HCEC 1CT (cell line): ENCODE measurements at places on chromosomes 5 and 9.
A peak's percentile ranks its signal among the peaks of the same experiment; 100 is the strongest.

DNA sequence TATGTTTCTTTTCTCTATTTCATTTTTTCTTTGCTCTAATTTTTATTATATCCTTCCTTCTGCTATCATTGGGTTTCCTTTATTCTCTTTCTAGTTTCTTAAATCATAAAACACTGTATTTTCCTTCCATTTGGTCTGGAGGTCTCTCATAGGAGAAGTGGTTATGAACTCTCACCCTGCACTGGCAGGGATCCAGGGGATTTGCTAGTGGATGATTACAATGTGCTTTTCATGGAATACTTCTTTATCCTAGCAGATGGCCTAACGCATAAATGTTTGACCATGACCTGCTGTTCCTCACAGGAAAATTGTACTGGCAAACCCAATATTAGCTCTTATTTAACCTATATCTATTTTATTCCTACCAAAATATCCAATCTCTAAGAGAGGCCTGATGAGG is 31.5 kb upstream of the SGCD start:
- DNase-seq, result no peak

DNA sequence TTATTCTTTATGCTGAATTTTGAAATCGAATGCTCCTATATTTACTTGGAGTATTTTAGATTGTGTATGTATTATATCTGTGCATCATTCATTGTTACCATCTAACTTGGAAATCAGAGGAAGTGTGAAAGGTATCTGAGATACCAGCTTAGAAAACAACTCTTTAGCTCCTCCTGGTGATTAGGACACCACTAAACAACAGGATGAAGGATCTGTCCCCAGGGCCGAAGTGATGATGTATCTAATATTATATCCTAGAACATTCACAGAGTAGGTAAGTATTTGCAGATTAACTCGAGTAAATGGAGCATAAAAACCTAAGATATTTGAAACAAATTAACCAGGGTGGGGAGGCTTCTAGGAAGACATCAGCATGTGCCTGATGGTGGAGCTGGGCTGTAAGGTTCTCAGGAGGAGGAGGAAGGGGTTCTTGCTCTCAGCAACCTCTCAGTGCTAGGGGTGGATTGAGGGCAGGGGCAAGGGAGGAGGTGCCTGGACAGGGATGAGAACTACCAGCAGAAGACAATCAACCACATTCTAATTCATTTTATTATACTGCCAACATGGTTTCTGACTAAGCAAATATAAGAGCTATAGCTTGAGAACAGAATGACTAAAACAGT is 2.6 kb upstream of the NFIL3 start:
- DNase-seq, result peak; percentile 70

DNA sequence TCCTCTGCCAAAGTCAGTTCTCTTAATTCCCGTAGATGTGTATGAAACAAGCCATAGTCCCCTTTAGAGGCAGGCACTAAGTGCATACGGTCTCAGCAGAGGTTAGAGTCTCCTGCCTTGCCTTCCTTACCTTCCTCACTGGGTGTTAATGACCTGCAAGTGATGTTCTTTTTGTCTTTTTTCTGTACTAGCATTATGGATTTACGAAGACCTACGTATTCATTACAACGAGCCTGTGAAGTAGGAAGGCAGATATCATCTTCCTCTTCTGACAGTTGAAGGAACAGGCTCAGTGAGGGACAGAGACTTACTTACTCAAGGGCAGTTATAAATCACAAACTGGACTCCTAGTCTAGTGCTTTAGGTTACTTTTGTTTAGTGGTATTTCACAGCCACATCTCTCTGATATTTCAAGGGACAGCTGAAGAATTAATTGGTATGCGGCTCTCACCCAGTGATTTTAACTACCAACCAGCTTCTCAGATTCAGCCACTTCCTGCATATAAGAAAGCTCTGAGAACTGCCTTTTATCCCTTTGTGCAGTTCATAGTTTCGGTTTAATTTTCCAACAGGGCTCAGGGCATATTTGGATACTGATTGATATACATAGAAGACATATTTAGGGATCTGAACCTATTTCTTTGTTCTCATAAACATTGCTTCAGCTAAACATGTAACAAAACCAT is 85.1 kb upstream of the CKMT2 start:
- no peak for DNase-seq

- no peak for DNase-seq
Observed at GRCh38 chr5:168939887-168940544, 360.8 kb upstream of the PANK3 start.

DNA sequence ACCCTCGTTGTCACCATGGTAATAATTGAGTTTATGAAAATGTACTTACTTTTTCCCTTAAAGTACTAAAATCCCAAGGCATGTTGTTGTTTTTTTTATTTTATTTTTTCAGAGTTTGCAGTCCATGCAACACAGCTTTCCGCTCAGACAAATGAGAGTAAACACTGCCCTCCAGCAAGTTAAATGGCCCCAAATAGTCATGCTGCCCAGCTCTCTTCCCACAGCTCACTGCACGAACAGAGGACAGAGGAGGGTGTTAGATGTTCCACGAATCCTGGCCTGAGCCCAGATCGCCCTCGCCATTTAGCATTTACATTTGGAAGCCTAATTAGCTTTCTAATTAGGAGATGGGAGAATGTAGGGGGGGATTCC is 1.9 kb downstream of the NIM1K start:
- no peak for DNase-seq

DNA sequence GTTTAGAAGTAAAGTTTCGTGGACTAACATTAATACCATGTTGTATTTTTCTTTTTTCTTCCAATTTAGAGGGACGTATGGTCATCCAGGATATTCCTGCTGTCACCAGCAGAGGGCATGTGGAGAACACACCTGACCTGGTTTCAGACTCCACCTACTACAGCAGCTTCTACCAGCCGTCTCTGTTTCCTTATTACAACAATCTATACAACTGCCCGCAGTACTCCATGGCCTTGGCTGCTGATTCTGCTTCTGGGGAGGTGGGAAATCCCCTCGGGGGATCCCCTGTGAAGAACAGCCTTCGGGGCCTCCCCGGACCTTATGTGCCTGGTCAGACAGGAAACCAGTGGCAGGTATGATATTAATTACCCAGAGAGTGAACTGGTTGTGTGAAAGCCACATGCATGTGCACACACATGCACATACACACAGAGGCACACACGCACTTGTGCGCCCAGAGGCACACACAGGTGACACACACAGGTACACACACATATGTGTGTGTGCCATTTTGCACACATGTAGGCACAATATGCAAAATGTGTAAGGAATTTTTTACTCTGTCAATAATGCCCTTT is 52.4 kb downstream of the DMRT1 start:
- DNase-seq, result peak; percentile 64

- DNase-seq, result no peak
Observed at GRCh38 chr9:16930578-16930977, 60.1 kb upstream of the BNC2 start.

DNA sequence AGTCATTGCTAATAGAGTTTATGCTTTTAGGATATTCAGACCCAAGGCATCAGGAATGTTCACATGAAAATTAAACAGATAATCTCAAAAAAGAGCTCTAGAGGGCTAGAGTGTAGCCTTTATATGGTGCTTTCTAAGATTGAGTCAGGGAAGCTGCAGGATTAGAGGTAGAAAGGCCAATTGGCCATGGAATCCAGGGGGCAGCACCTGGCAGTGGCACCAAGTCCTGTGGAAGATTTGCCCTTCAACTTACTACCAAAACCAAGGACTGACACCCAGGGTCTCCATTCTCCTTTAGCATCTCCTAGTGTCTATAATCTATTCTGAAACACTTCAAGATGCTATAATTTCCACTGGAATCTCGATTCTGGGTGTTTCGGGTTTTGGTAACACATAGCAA is 112.4 kb downstream of the ACER2 start:
- DNase-seq, result no peak

DNA sequence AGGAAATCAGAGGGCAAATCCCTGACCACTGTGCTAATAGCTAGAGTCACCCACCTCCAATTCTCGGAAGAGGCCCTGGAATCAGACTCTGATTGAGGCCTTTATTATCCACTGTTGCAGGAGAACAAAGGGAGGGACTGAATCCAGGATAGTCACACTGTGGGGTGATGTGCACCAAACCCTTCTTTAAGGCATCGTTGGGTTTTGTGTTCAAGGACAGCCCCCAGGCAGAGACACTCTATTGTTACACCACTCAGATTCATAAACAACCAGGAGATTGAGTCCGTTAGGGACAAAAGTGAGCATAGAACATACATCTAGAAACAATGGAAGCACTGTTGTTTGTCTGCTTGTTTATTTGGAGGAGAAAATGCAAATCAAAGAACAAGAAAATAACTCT is 124.6 kb upstream of the TBCA start:
- no peak for DNase-seq

- no peak for DNase-seq
Observed at GRCh38 chr9:134995792-134996120, 78.0 kb upstream of the FCN1 start.

DNA sequence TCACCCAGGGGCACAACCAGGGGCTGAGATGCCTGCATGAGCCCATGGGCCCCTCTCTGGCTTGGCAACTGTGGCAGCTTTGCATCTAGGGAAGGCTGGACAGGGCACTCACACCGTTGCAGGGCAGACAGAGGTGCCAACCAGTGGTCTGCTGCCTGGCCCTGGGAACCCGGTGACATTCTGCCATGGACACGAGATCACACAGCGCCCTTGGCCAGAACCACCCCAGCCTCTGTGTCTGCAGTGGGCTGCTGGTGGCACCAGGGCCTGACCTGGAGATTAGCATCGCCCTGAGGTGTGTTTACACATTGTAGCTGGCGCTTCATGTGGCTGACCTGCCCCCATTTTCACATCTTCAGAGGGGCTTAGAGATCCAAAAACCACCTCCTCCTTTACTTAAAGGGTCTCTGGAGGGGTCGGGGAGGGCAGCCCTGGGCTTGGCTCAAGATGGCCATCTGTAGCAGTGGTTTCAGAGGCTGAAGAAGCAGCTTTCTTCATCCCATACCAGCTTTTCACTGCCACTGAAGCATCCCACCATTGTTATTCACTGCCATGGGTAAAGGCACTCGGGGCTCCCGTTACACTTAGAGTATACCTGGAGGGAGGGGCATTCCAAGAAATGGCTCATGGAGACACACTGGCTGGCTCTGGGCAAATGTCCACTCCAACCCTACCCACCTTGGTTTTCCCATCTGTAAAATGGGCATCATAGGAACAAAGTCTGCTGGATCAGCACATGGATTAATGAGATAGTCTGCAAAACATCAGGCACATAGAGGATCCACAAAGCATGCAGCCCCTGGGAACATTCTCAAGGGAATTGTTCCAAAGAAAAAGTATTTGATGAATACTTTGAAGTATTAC is 11.4 kb downstream of the DCANP1 start:
- DNase-seq, result no peak

DNA sequence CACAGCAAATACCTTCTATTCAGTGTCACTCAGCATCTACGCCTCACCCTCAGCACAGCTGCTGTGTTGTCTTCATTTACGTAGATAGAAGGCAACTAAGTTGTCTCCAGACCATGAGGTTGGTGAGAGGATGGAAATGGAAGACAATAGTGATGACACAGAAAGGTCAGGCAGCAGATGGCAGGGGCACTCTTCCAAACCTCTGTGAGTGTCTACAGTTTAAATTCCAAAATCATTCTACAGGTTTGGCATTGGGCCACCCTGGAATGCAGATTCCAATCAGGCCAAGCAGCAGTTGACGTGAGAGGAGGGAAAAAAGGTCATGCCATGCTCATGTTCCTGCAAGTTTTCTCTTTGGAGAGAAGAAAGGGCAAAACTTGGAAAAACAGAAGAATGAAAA is 68.7 kb upstream of the ADAMTSL1 start:
- DNase-seq, result peak; percentile 31

DNA sequence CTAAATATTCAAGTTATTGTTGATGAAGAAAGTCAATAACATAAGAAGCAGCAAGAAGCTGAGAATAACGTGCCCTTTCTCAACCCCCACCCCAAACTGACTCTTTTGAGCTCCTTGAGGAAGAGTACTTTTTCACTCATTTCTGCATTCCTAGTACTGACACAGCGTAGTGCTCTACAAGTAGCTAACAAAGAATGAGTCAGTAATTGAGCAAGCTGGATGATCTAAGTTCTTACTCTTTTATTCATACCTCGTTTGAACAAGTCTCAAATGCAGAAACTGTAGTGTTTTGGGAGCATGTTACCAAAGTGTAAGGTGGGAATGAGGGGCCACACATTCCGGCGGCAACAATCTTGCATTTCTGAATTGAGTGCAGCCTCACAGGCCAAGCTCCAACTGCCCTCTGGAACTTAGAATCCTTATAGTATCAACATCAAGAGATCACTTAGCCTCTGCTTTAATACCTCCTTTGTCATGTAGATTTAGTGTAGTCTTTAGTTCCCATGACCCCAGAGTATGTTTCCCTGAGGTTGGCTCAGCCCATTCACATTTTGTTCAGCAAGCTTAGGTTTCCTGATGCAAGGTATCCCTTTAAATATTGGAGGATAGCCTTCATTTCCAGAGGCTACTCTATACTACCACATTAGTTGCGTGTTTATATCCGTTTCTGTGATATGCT is 152.0 kb downstream of the PRR16 start:
- DNase-seq, result peak; percentile 92

GRCh38 chr5:10228288-10228687 is 21.4 kb downstream of the ATPSCKMT start:
- DNase-seq, result no peak

DNA sequence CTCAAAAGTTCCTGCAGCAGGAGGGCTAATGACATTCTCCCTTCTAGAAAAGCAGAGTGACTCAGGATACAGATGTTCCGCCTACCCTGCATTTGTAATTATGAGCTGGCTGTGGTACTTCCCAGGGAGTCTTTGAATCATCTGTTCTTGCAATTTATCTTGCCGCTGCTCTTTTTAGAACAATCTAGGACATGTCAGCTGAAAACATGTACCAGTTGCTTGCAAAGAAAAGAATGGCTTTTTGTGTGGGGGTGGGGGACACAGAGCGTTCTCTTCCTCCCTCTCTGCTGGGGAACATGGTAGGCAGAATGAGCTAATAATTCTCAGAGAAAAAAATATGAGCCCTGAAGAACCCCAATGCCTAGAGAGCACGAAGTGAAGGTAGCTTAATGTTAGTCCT is 51.7 kb upstream of the TUT7 start:
- DNase-seq, result peak; percentile 96

GRCh38 chr9:132752877-132753592 is 82.8 kb downstream of the GTF3C4 start:
- DNase-seq, result no peak

GRCh38 chr5:56638768-56639238 is 176.5 kb upstream of the MAP3K1 start:
- no peak for DNase-seq

- DNase-seq, result no peak
Observed at GRCh38 chr5:113344973-113345940, 89.5 kb downstream of the TSSK1B start.

DNA sequence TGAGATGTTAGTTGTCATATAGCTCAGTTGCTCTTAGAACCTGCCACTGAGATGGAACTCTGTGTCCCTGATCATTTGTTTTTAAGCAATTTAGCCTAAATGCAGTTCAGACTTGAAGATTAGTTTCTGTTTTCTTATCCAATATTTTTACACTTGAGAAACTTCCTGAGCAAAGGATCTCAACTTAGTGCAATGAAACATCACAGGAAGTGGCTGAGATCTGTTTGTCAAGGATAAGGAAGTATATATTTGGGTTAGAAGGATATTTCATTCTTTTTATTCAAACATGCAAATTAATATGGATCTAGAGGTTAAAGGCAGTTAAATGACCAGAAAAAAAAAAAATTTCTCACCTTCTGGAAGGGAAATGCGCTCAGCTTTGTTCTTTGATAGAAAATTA is 19.7 kb upstream of the F2R start:
- no peak for DNase-seq
